ENCODE measurements at places on chromosomes 13 and 19.

DNA sequence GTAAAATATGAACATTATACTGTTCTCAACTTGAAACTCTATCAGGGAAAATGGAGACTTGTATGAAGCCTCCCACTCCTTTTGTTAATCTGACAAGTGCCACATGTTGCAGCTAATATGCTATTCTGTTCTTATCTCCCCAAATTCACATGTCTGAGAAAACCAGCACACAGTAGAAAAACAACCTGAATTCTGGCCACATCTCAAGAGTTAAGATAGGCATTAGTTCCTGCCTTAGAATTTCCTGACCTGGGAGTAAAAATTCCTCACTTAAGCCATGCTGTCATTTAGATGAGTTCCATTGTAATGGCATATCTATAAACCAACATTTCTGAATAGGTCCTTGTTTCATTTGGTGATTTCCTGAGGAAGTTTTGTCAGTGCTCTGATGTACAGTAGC is 1098.5 kb downstream of the EFNB2 start:
- DNase-seq = no peak

- DNase-seq = no peak
These were observed 27.2 kb downstream of the PBX4 start for GRCh38 chr19:19591133-19591825.

DNA sequence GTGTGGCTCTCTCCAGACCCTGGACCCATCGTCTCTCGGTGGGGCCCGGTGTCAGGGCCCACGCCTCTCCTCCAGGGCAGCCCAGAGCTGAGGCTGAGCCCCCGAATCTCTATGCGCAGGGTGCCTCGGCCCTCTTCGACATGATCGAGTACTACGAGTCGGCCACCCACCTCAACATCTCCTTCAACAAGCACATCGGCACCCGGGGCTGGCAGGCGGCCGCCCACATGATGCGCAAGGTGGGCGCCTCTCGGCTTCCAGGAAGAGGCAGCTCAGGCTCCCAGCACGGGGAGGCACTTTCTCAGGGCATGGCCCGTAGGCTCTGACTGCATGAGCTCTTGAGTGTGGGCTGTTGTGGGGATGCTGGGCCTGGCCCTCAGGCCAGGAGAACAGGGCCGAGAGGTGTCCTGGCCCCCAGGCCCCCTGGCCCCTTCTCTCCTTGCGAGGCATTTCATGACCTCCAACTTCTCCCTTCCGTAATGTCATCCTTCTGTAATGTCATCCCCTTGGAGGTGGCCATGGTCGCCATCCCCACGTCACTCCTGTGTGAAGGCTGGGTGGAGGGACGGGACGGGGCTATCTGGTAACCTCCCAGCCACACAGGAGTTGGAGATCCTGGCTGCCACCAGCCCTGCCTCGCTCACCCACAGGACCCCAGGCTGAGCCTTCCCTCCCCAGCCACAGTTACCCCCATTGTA is 19.4 kb downstream of the NKPD1 start:
- DNase-seq = no peak

GRCh38 chr19:738509-739128 is 12.3 kb upstream of the MISP start:
- DNase-seq = no peak

GRCh38 chr19:45769821-45770191 is 754 bp upstream of the SIX5 start:
- DNase-seq = no peak

DNA sequence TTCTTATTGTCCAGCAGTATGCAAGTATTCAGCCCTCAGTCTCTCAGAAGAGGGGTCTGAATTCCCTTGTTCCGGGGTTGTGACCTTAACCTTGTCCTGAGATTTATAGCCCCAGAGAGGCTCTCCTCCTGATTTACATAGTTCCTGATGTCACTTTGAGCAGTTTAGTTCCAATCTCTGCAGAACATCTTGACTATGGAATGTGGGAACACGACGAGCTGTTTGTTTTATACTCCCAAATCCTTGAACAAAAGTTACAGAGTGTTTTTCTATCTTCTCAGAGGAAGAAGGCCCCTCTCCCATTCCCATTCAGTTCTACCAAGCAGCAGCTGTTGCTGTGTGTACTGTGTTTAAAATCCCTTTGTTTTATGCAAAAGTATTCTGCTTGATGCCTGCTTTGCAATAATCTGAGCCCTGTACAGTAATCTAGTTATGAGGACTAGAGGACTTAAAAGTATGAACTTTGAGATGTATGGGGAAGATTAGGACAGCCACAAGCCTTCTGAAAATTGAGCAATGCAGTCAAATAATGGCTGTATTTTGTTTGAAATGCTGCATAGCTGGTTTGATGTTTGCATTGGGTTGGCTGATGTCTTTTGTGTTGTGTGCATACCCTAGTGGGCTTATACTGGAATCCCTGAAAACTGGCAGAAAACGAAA is 74.7 kb downstream of the KL start:
- no peak for DNase-seq

DNA sequence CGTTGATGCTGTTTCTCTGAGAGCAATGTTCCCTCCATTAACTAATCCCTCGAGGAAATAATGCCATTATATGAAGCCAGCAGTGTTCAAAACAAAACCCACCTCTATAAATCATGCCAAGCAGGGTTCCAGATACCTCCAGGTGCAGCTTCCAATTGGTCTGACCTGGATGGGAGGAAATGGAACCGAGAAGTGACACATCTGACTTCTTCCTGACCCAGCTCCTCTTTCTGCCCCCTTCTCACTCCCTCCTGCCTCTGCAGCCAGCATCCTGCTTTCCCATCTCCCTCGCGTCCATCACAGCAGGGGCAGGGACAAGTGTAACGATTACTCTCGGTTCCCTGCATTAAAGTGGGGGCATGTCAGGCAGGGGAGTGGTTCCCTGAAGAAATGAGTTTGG is 37.5 kb downstream of the HSPH1 start:
- no peak for DNase-seq

DNA sequence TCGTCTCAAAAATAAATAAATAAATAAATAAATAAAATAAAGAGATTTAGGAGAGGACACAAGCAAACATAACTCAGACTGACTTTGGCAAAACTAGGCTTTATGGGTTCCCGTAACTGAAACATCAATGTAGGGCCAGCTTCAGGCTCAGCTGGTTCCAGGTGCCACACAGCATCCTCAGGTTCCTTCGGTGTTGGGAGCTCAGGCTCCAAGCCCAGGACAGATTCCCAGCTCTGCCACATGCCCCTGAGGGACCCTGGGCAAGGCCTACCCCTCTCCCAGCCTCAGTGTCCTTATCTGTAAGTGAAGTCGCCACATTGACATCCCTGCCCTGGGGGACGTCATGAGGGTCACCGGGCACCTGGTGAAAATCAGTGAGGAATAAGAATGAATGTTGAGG is 18.7 kb downstream of the MISP start:
- DNase-seq = no peak

- DNase-seq = no peak
These were observed 56.2 kb upstream of the UBE2L5 start for GRCh38 chr13:30366088-30366487.

DNA sequence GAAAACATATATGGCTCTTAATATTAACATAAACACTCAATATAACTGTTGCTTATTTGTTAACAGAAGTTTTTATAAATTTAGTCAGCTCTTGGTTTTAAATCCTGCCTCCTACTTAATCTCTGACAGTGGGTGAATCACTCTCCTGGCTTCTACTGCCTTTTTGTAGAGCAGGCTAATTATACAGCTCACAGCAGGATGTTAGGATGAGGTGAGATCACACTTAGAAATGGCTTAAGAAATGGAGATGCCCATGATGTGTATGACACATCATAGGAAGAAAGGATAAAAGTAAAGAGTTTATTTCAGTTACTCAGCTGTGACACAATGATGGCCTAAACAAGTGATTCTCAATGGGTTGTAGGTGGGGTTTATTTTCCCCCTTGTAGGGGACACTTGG is 345.6 kb downstream of the SPRY2 start:
- no peak for DNase-seq

- DNase-seq = no peak
These were observed 232.0 kb upstream of the PCDH9 start for GRCh38 chr13:67462098-67462497.

DNA sequence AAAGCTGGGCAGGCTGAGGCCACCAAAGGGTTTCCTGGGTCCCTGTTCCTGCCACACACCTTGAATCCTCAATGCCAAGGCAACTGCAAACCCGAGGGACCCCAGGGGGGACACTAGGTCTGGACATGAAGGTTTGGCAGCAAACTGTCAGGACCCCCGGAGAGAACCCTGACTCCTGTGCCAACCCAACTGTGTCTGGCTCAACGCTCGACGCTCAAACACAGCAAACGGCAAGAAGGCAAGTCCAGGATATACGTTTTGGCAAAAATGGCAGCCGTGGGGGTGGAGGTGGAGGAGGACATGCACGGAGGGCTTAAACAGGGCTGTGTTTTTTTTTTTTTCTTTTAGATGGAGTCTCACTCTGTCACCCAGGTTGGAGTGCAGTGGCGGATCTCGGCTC is 73.0 kb downstream of the GADD45B start:
- DNase-seq = no peak

DNA sequence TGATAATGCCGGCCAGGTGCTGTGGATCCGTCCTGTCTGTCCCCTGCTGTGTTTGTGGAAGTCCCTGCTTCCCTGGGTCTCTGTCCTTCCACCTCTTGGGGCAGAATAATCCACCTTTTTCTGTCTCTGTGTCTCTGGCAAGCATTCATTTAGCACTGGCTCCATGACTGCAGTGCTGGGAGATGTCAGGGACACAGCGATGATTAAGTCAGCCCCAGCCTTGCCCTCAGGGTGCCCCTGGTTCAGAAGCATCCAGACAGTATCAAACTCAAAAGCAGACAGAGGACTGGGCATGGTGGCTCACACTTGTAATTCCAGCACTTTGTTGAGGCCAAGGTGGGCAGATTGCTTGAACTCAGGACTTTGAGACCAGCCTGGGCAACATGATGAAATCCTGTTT is 1.5 kb downstream of the HIPK4 start:
- DNase-seq = no peak

- DNase-seq = no peak
These were observed 90.4 kb upstream of the PEG3 start for GRCh38 chr19:56930647-56931535.

DNA sequence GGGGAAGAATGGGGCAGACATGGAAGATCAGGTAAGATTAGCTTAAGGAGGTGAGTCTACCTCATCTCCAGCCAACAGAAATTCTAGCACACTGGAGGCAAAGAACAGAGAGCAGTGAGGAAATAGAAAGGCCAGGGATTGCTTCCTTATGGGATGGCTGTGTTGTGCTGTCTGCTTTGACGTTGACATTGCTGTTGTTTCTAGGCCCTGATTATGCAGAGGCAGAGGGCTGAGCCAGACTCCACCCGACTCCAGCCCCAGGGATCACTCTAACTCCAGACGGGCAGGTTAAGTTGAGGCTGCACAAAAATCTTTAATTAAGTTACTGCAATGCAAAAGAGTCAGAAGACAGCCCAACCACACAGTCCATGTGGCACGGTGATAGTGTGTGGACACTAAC is 24.1 kb downstream of the CRYL1 start:
- no peak for DNase-seq

- no peak for DNase-seq
These were observed 864.3 kb upstream of the ATXN8OS start for GRCh38 chr13:69243366-69243765.

DNA sequence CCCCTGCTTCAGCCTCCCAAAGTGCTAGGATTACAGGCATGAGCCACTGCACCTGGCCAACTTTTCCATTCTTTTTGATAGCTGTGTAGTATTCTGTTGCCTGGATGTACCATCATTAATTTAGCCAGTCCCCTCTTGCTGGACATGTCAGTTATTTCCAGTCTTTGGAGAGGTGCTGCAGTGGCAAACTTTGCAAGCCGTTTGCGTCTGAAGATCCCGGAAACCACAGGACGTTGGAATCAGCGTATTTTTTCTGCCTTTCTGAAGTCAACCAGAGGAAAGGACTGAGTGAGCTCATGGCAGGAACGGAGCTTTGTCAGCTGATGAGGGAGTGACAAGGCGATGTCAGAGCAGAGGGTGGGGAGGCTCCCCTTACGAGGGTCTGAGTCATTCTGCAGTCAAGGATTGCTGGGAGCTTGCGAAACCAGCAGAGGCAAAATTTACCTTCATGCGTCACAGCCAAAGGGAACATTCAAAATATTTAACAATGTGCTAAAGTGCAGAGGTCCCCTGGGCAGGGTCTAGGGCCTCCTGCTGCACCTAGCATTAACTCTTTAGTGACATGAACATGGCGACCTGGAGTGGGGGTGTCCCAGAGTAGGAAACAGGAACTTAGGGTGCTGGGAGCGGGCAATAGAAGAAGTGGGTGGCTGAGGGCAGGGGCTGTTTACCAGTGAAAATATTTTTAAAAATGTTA is 5.6 kb downstream of the C5AR1 start:
- DNase-seq = no peak

DNA sequence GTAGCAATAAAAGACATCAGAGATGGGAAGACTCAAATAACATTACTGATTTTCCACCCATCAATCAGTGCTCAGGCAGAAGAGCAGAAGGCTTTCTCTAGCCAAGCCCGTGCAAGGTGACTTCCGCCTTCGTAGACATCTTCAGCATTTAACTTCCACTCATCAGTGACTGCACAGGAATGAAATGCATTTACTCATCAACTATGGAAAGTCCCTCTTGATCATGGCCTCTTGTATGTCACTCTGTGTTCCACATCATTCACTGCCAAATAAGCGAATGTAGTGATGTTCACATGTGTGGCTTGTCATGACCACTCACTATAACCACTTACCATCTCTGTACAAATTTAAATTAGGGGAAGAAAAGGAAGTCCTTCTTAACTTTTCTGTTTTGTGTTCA is 49.4 kb downstream of the SACS start:
- no peak for DNase-seq

DNA sequence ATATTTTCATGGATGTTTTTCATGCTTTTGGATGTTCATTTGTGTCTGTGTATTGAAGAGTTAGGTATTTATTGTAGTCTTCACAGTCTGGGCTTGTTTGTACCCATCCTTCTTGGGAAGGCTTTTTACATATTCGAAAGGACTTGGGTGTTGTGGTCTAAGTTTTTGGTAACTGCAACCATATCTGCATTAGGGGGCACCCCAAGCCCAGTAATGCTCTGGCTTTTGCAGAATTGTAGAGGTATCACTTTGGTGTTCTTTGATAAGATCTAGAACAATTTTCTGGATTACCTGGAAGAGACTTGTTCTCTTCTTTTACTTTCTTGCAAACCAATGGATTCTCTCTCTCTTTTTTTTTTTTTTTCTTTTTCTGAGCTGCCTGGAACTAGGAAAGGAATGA is 581.3 kb downstream of the DACH1 start:
- no peak for DNase-seq

DNA sequence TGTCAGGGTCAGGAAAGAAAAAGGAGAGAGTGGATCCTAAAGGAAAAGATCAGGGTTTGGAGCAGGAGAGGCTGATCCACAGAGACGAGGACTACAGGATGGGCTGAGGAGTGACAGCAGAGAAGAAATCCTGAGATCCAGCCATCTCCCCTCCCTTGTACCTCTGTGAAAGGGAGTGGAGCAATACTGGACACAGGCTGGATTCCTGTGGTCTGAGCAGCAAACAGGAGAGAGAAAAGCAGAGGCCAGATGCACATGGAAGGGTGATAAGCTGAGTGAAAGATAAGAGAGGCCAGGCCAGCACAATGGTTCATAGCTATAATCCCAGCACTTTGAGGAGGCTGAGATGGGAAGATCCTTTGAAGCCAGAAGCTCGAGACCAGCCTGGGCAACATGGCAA is 472.1 kb upstream of the TSHZ3 start:
- DNase-seq = no peak

Measured in esophagus squamous epithelium (tissue), 5 donors.